ENCODE measurements at places on chromosomes 5 and 9.

GRCh38 chr5:39175273-39175955 is 43.9 kb downstream of the FYB1 start:
- DNase-seq, result no peak

DNA sequence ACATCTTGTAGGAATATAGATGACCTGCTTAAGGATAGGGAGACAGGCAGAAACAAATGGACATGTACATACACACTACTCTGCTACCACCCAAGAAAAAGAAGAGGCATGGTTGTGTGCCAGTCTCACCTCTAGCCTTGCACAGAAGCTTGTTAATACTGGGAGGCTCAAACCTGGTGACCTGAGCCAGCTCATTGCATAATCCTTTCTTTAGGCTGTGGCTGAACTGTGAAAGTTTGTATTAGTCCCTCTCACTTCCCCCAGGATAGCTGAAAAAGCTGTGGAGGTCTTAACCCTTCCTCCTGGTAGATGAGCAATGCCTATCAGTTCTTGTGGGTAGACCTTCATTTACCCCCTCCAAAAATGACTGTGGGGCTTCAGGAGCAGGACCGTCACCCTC is 28.7 kb downstream of the TPD52L3 start:
- DNase-seq, result no peak

DNA sequence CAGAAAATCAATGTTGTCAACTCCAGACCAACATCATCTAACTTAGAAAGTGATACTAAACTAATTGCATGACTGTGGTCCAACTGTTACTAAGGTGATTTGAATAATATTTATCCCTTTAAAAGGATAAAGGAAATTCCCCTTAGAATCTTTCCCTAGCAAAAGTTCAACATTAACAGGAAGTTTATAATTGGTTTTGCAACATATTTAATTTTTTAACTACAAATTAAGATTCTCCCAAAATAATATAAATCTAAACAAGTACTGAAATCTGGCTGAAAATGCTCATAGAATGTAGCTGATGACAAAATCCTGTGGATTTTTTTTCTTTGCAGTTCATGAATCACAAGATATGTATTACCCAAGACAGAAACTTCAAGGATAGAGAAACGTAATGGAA is 151.4 kb downstream of the LPAR1 start:
- no peak for DNase-seq

DNA sequence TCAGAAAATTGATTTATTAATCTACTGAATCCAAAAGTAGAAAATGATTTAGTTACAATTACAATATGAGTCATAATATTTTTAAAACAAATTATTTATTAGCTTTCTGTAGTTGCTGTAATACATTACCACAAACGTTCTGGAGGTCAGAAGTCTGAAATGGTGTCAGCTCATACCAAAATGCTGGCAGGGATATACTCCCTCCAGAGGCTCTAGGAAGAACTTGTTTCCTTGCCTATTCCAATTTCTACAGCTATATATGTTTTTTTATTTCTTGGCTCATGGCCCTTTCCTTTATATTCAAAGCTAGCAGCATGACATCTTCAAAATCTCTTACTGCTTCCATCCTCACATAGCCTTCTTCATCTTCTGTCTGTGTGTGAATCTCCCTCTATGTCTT is 667.9 kb upstream of the ITGA1 start:
- no peak for DNase-seq
